ENCODE measurements at places on chromosomes 3 and 15.

- no peak for DNase-seq
These were observed 142.4 kb downstream of the TPRA1 start for GRCh38 chr3:127448161-127448561.

DNA sequence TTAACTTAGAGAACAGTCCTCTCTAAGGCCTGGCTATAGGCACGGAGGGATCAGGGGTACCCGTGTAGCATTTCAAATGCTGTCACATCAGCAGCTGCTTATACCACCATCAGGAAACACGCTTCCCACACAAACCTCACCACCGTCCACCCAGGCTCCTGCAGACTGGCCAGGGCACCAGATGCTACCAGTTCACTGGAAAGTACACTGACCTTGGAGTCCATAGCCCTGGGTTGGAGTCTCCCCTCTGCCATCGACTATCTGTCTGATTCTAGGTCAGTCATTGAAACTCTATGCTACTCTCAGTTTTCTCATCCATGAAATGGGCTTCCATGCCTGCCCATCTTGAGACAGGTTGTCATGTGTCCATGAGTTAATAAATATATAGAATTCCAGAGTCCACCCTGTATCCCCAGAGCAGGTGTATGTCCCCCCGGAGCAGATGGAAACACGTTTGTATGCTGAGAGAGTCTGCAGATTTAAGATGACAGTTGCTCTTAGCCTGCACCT, 156.0 kb upstream of the SMAD3 start:
- no peak for DNase-seq

DNA sequence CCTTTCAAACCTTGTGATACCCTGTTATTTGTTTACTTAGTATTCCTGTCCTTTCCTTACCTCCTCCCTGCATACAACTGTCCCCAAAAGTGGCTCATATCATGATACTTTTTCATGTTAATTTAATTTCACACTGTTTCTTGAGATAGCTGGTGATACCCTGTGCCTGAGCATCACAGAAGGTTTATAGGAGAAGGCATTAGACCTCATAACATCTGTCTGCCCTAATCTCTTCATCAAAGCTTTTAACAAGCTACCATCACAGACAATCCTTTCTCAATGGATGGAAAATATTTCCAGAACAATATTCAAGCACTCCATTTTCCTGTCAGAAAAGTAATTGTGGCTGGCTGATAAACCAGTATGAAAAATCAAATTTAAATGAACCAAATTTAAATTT, 81.6 kb downstream of the SSR3 start:
- DNase-seq, result no peak

GRCh38 chr3:115095236-115095635, 51.9 kb downstream of the ZBTB20 start:
- no peak for DNase-seq

- DNase-seq, result no peak
These were observed 8.5 kb upstream of the CDCP1 start for GRCh38 chr3:45154641-45155147.

DNA sequence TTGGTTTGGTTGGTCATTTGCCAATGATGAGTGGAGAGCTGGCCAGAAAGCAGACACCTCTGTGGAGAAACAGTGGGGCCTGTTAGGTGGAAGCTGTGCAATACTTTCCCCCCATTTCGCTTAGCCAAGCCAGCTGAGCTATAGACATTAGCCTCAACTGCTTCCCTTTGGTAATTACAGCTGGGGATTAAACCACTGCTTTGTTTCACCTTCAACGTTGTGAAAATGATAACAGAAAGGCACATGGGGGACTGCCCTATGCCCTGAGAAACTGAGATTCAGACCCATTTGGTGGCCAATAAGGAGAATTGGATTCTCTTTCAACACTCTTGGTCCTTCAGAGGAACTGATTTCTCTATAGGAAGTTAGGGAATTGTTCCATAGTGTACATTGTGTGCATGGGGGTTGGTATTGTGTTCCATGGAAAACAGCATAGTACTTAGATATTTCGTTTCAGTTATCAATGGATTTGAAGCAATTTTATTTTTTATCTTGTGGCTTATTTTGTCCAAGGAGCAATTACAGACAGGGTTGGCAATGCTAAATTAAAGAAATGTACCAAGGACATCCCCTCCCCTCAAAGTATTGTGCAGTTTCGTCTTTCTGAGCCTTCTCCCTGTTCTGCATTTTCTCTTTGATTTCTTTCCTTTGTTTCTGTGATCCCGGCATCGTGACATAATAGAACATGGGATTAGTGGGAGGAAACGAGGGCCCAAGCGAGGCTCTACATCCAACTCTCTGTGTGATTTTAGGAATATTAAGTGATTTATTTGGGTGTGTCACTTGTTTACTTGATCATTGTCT, 194.3 kb downstream of the FNDC3B start:
- DNase-seq, result no peak

- no peak for DNase-seq
These were observed 33.3 kb downstream of the MGLL start for GRCh38 chr3:127789051-127789450.

GRCh38 chr3:181913254-181913653, 201.5 kb downstream of the SOX2 start:
- DNase-seq, result no peak

GRCh38 chr3:122235147-122235546, 51.7 kb downstream of the CASR start:
- DNase-seq, result no peak

DNA sequence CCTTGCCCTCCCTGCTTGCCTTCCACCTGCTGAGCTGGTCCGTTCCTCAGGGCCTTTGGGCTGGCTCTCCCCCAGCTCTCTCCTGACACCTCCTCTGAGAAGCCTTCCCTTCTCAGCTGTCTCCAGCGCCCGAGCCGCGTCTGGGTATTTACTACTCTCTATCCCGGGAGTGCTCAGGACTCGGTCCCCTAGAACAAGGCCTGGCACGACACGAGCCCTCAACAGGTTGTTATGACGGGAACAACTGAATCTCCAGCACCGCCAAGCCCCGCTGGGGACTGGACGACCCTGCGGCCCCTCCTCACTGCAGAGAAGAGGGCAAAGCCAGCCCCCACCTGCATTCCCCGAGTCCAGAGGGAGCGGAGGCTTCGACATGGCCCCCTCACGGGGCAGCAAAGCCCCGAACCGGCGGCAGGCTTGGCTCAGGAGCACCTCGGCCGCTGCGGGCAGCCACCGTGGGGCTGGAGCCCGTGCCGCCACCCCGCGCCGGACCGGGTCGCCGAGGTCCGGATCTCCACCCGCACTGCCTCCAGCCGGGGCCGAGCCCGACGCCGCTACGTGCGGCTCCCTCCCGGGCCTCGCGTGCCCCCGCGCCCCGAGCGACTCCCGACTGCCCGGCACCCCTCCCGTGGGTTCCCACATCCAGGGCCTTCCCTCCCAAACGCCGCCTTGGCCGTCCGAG, 792 bp downstream of the TPRA1 start:
- no peak for DNase-seq

- DNase-seq, result no peak
These were observed 19.8 kb upstream of the RAD18 start for GRCh38 chr3:8983026-8983425.

- no peak for DNase-seq
These were observed 1151.3 kb upstream of the CADM2 start for GRCh38 chr3:83807511-83807910.

- no peak for DNase-seq
These were observed 626.6 kb downstream of the MCTP2 start for GRCh38 chr15:94858011-94858410.

DNA sequence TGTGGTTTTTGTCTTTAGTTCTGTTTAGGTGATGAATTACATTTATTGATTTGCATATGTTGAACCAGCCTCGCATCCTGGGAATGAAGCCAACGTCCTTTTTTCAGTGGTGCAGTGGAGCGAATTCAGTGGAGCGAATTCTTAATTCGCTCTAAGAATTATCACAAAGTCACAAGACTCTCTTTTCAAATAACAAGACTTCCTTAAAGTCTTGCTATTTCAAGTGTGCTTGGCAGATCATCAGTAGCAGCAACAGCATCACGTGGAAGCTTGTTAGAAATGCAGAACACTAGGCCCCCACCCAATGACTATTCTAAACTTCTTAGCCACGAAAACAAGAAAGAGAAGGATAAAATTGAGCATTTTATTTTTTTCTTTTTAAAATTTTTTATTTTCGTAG, 58.1 kb upstream of the CD200R1L start:
- no peak for DNase-seq

GRCh38 chr15:81133782-81134461, at the start of gene CFAP161:
Gene CFAP161, plus strand, starts transcription at chr15:81134270. Its CDS starts 60 bp downstream, at chr15:81134330.
- DNase-seq, result no peak

- DNase-seq, result no peak
These were observed 147.4 kb downstream of the FMN1 start for GRCh38 chr15:33047077-33047476.

DNA sequence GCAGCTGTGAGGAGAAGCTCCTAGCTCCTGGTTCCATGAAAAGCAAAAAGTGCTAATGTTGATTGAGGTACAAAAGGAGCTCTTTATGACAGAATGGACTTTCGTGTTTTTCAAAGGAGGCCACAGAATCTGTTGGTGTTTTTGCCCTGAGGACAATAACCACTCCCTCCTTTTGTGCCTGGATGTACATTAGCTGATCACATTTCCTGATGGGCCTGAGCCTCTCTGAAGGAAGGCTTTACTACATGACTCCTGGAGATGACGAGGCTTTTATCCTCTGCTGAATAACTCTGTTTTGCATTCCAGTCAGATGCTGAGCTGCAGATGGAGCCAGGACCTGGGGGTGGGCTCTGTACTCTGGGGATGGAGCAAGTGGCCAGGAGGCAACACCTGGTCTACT, 301.9 kb downstream of the CACNA2D3 start:
- no peak for DNase-seq

GRCh38 chr15:43370310-43370974, 401 bp downstream of the ZSCAN29 start:
- no peak for DNase-seq

GRCh38 chr3:70261283-70261682, 51.2 kb downstream of the MDFIC2 start:
- no peak for DNase-seq

GRCh38 chr3:14900881-14901873, 46.2 kb upstream of the NR2C2 start:
- DNase-seq, result no peak

GRCh38 chr3:133455960-133456359, 56.1 kb downstream of the BFSP2 start:
- DNase-seq, result no peak

GRCh38 chr3:118075873-118076272, 958.8 kb downstream of the IGSF11 start:
- DNase-seq, result no peak

- no peak for DNase-seq
These were observed 29.1 kb upstream of the MAP6D1 start for GRCh38 chr3:183854318-183855035.

DNA sequence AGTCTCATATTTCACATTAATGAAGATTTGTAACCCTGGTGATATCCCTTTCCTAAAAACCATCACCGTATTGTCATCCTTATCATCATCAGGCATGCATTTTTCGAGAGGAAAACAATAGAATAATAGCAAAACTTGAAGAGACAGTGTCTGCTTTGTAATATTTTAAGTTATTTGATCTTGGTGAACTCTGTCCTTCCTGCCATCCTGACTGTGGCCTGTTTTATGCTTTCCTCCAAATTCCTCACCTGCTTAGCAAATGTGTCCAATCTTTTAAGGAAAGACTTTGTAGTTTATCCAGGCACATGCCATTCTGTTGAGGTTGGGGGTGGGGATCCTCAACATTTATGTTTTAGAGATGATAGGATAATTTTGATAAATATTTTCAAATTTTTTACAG, 306.1 kb upstream of the COL8A1 start:
- no peak for DNase-seq

DNA sequence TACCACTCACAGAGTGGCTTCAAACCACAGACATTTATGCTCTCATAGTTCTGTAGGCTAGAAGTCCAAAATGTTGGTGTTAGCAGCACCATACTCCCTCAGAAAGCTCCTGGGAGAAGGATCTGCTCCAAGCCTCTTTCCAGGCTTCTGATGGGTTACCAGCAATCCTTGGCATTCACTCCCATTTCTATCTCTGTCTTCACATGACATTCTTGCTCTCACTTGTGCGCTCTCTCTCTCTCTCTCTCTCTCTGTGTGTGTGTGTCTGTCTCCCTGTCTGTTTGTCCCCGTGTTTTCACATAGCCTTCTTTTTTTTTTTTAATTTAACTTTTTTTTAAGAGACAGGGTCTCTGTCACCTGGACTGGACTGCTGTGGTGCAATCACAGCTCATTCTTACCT, 26.3 kb downstream of the CDAN1 start:
- DNase-seq, result no peak

GRCh38 chr15:90648137-90649070, 68.7 kb upstream of the BLM start:
- no peak for DNase-seq

GRCh38 chr3:169348929-169349621, 314.4 kb downstream of the MECOM start:
- DNase-seq, result no peak

- DNase-seq, result no peak
These were observed 1024.3 kb downstream of the FHIT start for GRCh38 chr3:60226912-60227311.

Measured in stimulated activated CD8-positive, alpha-beta memory T cell treated with anti-CD3 and anti-CD28 coated beads, Interleukin-7, amount 100 ng/mL, for 1 hour (primary cell).